H1 (cell line): ENCODE measurements at places on chromosomes 13 and 19. TPM values are rescaled to one million over a fixed set of nuclear protein-coding genes. Genes with fewer than 3 reads are reported as not detected.

DNA sequence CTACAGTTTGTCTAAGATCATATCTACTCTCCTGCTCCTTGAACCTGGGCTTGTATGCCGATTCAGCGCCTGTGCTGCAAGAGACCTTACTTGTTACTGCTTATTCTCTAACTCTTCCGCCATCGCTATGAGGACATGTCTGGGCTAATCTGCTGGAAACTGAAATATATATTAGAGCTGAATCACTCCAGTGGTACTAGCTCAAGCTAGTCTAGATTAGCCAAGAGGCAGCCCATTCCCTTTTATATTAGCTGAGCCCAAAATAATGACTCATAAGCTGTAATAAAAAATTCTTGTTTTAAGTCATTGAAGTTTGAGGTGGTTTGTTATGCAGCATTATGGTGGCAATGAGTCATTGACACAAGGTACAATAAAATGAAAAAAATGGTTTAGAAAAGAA lies 52.8 kb downstream of the SLC6A16 start:
- no peak overlapping the region for H3K4me3 ChIP-seq
- no peak for DNase-seq
- H3K27ac ChIP-seq: no peak overlapping the region
- H3K27me3 ChIP-seq: no peaks in the 10 kb centered on the region

GRCh38 chr19:3866910-3867638 lies 1.8 kb downstream of the ZFR2 start:
- no peak for DNase-seq
- no peaks in the 10 kb centered on the region for H3K36me3 ChIP-seq
- H3K4me1 ChIP-seq: no peaks in the 10 kb centered on the region
- peaks cover 13% of the 10 kb centered on the region for H3K27me3 ChIP-seq
- no peak overlapping the region for H3K27ac ChIP-seq

GRCh38 chr19:40342644-40343311 lies 5.4 kb downstream of the C19orf47 start:
- no peaks in the 10 kb centered on the region; the same call in 1 of the 2 replicates for H3K36me3 ChIP-seq
- DNase-seq: no peak
- no peaks in the 10 kb centered on the region for H3K27me3 ChIP-seq
- H3K27ac ChIP-seq: no peak overlapping the region
- no peaks in the 10 kb centered on the region for H3K4me1 ChIP-seq
- no peak overlapping the region for H3K4me3 ChIP-seq

DNA sequence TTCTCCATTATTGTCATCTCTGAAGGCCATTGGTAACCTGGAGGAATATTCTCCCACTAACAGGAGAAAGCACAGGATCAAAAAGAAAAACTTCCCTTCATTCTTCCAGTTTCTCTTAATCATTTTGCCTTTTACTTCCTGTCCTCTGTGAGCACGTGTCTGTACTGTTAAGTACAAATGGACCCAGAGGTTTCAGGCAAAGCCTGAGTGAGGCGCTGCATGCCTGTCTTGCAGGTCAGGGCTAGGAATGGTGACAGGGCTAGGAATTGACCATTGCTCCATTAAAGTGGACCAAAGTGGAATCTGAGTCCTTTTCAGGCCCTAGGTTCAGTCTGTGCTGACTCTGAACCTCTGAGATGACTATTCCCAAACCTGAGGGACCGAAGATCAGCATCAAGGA lies 326.7 kb downstream of the SHISA2 start:
- H3K27ac ChIP-seq: no peak overlapping the region
- H3K27me3 ChIP-seq: no peaks in the 10 kb centered on the region
- H3K4me1 ChIP-seq: no peaks in the 10 kb centered on the region

GRCh38 chr13:71752775-71753513 lies 114.1 kb downstream of the DACH1 start:
- no peaks in the 10 kb centered on the region for H3K36me3 ChIP-seq
- H3K4me3 ChIP-seq: no peak overlapping the region
- no peak for DNase-seq
- H3K4me1 ChIP-seq: no peaks in the 10 kb centered on the region

GRCh38 chr19:9871626-9872338 lies 36.7 kb downstream of the PIN1 start:
- H3K27ac ChIP-seq: no peak overlapping the region
- H3K36me3 ChIP-seq: no peaks in the 10 kb centered on the region
- H3K4me3 ChIP-seq: no peak overlapping the region
- H3K27me3 ChIP-seq: no peaks in the 10 kb centered on the region
- no peaks in the 10 kb centered on the region for H3K4me1 ChIP-seq
- no peak for DNase-seq

- H3K27ac ChIP-seq: no peak overlapping the region
- no peaks in the 10 kb centered on the region for H3K36me3 ChIP-seq
- H3K4me1 ChIP-seq: peaks cover 3% of the 10 kb centered on the region; the same call in 1 of the 2 replicates
- peak; percentile 23 for DNase-seq
Measured at GRCh38 chr13:72258340-72258981, 391.5 kb upstream of the DACH1 start.

GRCh38 chr13:32737111-32737571 lies 150.9 kb downstream of the PDS5B start:
- H3K4me3 ChIP-seq: no peak overlapping the region
- no peak overlapping the region for H3K27ac ChIP-seq
- no peaks in the 10 kb centered on the region for H3K4me1 ChIP-seq
- H3K36me3 ChIP-seq: no peaks in the 10 kb centered on the region
- no peak for DNase-seq

- no peaks in the 10 kb centered on the region for H3K36me3 ChIP-seq
- no peak overlapping the region for H3K4me3 ChIP-seq
- peaks cover 2% of the 10 kb centered on the region; the same call in 1 of the 2 replicates for H3K4me1 ChIP-seq
- H3K27ac ChIP-seq: no peak overlapping the region
- DNase-seq: no peak
Measured at GRCh38 chr13:39419068-39419467, 183.9 kb downstream of the LHFPL6 start.

DNA sequence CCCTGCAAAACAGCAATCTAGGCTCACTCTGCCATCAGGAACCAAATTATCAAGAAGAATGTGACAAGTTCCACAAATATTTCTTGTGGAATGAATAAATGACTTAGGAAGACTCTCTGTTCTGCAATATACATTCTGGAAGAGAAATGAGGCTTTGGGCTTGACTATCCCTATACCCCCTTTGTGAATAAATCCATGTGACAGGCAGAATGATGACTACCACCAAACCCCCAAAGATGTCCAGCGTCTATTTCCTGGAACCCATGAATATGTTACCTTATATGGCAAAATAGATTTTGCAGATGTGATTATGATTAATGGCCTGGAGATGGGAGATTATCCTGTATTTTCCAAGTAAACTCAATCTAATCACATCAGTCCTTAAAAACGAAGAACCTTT lies 139.3 kb downstream of the ENOX1 start:
- H3K36me3 ChIP-seq: no peaks in the 10 kb centered on the region
- no peaks in the 10 kb centered on the region for H3K4me1 ChIP-seq
- H3K4me3 ChIP-seq: no peak overlapping the region
- H3K27me3 ChIP-seq: no peaks in the 10 kb centered on the region
- no peak for DNase-seq

- H3K27me3 ChIP-seq: peaks cover 31% of the 10 kb centered on the region
- no peaks in the 10 kb centered on the region for H3K36me3 ChIP-seq
- H3K27ac ChIP-seq: no peak overlapping the region
- peaks cover 24% of the 10 kb centered on the region for H3K4me1 ChIP-seq
Measured at GRCh38 chr19:6527893-6528543, 2.8 kb upstream of the TNFSF9 start.

GRCh38 chr13:31878495-31878894 lies 139.2 kb downstream of the RXFP2 start:
- DNase-seq: no peak
- H3K27me3 ChIP-seq: no peaks in the 10 kb centered on the region
- no peak overlapping the region for H3K27ac ChIP-seq
- H3K36me3 ChIP-seq: no peaks in the 10 kb centered on the region
- no peaks in the 10 kb centered on the region for H3K4me1 ChIP-seq

GRCh38 chr13:91368101-91368500 lies 20.6 kb downstream of the MIR17HG start:
- H3K4me3 ChIP-seq: no peak overlapping the region
- H3K4me1 ChIP-seq: no peaks in the 10 kb centered on the region
- no peaks in the 10 kb centered on the region for H3K27me3 ChIP-seq
- H3K36me3 ChIP-seq: no peaks in the 10 kb centered on the region
- DNase-seq: no peak

DNA sequence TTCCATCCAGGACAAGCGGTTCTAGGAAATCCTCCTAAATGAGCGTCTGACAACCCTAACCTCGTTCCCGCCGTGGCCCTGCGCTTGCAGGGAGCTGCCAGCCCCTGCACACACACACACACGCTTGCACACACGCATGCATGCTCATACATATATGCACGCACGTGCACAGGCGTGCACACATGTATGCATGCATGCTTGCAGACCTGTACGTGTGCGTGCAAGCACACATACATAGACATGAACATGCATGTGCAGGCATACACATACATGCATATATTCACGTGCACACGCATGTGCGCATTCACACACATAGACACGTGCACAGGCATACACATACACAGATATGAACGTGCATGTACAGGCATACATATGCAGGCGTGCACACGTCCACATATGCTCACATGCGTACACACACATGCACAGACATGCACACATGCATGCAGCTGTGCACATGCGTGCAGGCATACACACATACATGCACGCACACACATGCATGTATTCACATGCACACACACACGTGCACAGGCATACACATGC lies 35.6 kb downstream of the SMIM24 start:
- peak overlapping the region; percentile 35; the same call in 1 of the 2 replicates for H3K4me3 ChIP-seq
- peaks cover 15% of the 10 kb centered on the region for H3K4me1 ChIP-seq
- DNase-seq: no peak
- H3K27ac ChIP-seq: no peak overlapping the region

- H3K36me3 ChIP-seq: no peaks in the 10 kb centered on the region
- H3K27ac ChIP-seq: no peak overlapping the region
- H3K4me1 ChIP-seq: no peaks in the 10 kb centered on the region
- H3K4me3 ChIP-seq: no peak overlapping the region
Measured at GRCh38 chr13:21709697-21710096, 38.8 kb downstream of the FGF9 start.

DNA sequence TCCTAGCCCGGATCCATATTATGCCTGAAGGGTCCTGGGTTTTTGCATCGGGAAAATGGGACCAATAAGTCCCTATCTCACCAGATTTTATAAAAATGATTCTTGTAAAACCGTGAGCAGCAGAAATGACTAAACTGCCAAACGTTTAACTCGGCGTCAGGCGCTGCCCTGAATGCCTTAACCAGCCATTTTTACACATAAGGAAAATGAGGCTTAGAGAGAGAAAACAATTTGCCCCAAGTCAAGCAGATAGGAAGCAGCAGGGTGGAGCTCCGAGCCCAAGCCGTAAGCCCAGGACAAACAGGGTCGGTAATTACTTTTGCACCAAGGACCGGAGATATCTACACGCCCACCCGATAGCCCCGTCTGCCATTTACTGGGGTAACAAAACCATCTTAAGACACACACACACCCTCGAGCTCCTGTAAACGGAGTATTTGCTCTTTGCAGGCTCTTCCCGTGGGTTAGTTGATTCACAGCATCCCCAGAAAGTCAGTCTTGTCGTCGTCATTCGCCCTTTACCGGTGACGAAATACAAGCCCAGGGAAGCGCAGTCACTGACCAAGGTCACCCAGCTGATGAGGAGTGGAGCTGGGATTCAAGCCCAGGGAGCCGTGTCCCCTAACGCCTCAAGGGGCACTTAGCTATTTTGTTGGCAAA lies 16.0 kb upstream of the MRI1 start:
- H3K27ac ChIP-seq: peak overlapping the region; percentile 44
- no peak for DNase-seq
- no peaks in the 10 kb centered on the region for H3K27me3 ChIP-seq
- H3K4me1 ChIP-seq: no peaks in the 10 kb centered on the region; the same call in 1 of the 2 replicates
- H3K4me3 ChIP-seq: peak overlapping the region; percentile 80

CCDC70 gene
- total RNA-seq: not detected in 2 replicates

NLRP5 gene
- total RNA-seq: not detected in 2 replicates

ZNF296 gene
- 6.8 and 7.5 TPM in 2 replicates for total RNA-seq

CNFN gene
- total RNA-seq: 8.9 and 12.6 TPM in 2 replicates

CYP2S1 gene
- total RNA-seq: 245 and 267 TPM in 2 replicates

TBC1D4 gene
- 37.5 and 39.0 TPM in 2 replicates for total RNA-seq

GFY gene
- total RNA-seq: 0.93 and 1.1 TPM in 2 replicates

RLN3 gene
- total RNA-seq: not detected in 2 replicates

GGN gene
- total RNA-seq: 1.2 and 2.7 TPM in 2 replicates
